Hematopoietic multipotent progenitor cell treated with erythropoietin and hydrocortisone succinate and interleukin-3 and kit ligand, for 6 days (in vitro differentiated cells): ENCODE measurements at places on chromosomes 12 and 14.

- DNase-seq = no peak
These were observed 63.7 kb upstream of the DDX11 start for GRCh38 chr12:31009976-31010375.

GRCh38 chr14:49703965-49704364, 11.0 kb downstream of the KLHDC1 start:
- peak; percentile 93 for DNase-seq

DNA sequence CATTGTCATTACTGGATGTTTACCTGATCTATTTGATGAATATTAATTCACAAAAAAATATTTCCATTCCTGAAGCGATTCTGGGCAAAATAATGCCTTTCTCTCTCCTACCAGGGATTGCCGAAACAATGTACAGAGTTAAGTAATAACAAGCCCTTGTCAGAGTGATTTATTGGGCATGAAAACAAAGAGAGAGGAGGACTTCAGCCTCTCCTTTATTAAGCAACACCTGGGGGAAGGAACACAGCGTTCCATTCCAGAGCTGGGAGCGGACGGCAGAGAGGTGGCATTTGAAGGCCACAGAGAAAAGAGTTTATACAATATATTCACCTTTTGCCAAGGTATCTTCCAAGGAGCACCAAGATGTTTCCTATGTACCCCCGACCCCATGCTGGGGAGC, 165.8 kb downstream of the KSR2 start:
- no peak for DNase-seq

DNA sequence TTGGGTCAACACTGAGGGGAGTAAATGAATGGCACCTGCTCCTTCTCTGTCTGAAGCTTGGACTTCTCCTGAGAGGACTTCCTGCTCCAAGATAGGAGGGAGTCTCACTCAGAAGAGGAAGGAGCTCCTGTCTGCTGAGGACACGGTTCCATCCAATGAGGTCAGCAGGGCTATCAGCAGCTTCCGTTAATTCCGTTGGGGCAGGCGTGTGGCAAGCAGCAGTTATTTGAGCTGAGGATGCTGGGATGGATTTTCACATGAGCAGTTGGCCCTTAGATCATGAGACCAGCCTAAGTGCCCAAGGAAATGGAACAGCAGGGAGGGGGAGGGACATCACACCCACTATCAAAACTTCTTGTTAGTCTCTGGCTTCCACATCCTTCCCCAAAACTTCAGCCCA, 159.0 kb upstream of the PZP start:
- DNase-seq = no peak

GRCh38 chr14:64761441-64762043, 57.3 kb downstream of the PLEKHG3 start:
- DNase-seq = peak; percentile 51

DNA sequence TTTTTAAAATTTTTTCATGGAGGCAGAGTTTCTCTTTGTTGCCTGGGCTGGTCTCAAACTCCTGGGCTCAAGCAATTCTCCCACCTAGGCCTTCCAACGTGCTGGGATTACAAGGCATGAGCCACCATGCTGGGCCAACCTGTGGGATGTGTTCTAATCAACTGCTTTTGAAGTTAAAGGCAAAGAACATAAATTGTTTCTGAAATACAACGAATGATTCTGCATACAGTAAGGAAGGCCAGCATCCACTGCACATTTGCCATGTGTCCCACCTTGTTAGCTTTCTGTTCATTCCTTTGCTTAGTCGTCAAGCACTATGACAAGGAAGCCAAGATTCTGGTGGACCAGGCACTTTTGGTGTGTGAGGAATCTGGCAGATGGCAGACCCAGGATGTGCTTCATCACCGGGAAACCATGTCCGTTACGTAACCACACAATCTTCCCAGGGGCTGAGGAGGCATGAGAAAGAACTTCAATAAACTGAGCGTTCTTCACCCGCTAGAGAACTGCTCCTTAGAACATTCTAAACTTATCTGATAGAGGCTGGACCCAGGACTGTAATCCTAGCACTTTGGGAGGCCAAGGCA, 24.5 kb downstream of the MOK start:
- no peak for DNase-seq

DNA sequence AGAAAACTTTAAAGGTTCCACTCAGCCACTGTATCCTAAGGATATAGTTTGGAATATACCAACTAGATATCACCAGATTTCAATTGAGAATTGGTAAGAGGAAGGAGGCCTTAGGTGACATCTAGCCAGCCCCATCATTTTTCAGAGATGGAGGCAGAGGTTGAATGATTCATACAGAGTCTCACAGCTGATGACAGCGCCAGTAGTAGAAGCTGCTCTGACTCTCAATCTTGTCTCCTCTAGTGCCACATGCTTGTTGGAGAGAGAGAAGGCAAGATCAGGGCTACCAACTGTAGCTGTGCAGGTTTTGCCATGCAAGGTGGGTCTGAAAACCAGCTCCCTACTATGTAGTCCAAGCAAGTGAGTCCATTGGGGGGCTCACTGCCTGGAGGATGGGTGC, 6.1 kb downstream of the FRMD6 start:
- no peak for DNase-seq

GRCh38 chr14:31930493-31931240, 146.4 kb upstream of the ARHGAP5 start:
- DNase-seq = no peak

GRCh38 chr14:33566082-33566481, 384.8 kb downstream of the EGLN3 start:
- peak; percentile 58 for DNase-seq

- DNase-seq = no peak
These were observed 113.3 kb downstream of the PRMT8 start for GRCh38 chr12:3604286-3604685.

- DNase-seq = no peak
These were observed 1937.5 kb upstream of the SEL1L start for GRCh38 chr14:83470959-83471695.

- no peak for DNase-seq
These were observed 15.8 kb downstream of the C12orf43 start for GRCh38 chr12:121000530-121000929.

GRCh38 chr12:6272300-6273204, 37.9 kb upstream of the PLEKHG6 start:
- DNase-seq = no peak

GRCh38 chr14:103657471-103657870, 28.5 kb downstream of the KLC1 start:
- DNase-seq = no peak

- no peak for DNase-seq
These were observed 19.0 kb downstream of the ADAM20 start for GRCh38 chr14:70515811-70516210.

GRCh38 chr12:52942901-52943181, 6.1 kb upstream of the KRT18 start:
- no peak for DNase-seq

DNA sequence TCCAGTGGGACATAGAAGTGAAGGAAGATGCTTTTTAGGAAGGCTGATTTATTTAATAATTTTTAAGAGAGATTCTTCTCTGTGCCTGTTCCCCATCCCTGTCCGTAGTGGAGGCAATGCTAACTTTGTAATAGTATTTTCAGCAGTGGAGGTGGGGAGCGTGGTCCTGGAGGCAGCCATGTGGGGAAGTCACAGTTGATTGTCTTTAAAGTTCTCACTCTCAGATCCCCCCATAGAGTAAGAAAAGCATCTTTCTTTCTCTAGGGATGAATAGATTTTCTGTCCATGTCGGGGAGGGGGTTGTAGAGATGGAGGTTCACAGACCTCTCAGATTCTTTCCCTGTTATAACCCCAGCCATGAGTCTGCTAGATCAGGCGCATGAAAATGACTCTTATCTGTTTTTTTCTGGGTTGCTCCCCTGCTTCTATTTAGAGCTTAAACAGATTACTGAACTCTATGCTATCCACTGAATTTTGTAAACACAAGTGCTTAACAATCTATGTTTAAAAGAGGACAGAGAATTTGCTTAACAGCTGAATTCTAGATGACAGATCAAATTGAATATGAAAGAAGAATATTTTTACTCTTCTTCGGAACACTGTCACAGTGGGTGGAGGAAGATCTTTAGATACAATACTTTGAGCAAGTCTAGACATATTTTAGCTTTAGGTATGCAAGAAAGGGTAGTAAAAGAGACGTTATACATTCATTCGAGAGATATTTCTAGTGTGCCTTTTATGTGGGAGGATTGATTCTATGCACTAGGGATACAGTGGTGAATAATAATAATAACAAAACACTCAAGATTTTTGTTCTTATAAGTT, 25.3 kb downstream of the TMEM117 start:
- DNase-seq = no peak

- DNase-seq = no peak
These were observed 234.4 kb downstream of the TMEM121 start for GRCh38 chr14:105760691-105761344.

DNA sequence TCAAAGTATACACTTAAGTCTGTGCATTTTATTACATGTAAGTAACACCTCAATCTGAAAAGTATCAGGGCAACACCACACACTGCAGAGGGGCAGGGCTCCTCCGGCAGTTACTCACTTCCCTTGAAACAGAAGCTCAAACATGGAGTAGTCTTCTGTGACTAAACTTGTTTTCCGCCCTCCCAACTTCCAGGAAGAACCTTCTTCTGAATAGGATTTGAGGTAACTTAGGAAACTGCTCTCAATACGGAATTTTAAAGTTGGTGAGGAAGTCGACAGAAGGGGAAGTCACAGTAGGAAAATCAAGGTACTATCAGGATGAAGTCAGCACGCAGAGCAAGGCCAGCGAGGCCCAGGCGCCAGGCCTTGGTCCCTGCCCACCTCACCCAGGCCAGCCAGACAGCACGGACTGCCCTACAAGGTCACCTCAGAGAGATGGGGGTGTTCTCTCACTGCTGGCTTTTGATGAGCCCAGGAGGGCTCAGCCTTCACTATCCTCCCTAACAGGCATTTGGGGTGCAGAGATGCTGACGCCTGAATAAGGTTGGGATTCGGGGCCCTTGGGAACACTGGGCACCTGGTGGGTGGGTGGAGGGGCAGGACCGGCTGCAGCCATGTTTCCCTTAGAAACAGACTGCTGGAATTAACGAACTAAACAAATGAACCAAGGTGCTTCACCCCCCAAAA, 5.8 kb downstream of the ANKRD9 start:
- no peak for DNase-seq

DNA sequence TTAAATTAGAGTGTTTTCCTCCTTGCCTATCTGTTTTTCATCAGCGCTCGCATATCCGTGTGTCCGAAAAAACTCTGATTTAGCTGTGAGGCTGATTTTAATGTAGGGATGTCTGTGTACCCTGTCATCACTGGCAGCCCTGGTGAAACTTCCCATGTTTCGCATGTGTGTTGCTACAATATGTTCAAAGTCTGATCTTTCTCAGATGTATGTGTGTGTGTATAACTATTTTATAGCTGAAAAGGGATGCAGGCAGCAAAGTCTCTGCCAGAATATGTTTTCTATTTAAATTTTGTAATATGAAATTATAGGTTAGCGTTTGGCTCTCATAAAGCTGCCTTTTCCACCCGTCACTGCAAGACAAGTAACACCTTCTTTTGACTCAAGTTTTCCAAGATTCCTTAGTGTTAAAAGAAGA, 154.8 kb downstream of the TMTC2 start:
- DNase-seq = no peak

DNA sequence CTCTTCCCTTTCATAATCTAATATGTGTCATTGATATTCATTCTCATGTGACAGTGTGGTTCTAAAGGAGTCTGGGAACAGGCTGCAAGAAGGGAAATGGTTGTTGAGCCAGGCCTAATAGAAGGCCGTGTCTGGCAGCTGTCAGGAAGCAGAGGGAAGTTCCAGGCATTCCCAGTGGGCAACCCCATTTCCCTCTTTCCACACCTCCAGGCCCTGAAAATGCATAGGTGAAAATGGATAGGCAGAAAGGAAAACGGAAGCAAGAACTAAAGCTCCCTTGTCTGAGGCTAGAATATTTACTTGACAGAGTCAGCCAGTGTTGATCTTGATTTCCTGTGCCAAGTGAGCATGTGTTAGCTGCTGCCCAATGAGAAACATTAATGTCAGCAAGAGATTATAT, 97.7 kb downstream of the PPM1A start:
- DNase-seq = no peak

GRCh38 chr14:63854330-63854729, 1.5 kb downstream of the SYNE2 start:
- no peak for DNase-seq

DNA sequence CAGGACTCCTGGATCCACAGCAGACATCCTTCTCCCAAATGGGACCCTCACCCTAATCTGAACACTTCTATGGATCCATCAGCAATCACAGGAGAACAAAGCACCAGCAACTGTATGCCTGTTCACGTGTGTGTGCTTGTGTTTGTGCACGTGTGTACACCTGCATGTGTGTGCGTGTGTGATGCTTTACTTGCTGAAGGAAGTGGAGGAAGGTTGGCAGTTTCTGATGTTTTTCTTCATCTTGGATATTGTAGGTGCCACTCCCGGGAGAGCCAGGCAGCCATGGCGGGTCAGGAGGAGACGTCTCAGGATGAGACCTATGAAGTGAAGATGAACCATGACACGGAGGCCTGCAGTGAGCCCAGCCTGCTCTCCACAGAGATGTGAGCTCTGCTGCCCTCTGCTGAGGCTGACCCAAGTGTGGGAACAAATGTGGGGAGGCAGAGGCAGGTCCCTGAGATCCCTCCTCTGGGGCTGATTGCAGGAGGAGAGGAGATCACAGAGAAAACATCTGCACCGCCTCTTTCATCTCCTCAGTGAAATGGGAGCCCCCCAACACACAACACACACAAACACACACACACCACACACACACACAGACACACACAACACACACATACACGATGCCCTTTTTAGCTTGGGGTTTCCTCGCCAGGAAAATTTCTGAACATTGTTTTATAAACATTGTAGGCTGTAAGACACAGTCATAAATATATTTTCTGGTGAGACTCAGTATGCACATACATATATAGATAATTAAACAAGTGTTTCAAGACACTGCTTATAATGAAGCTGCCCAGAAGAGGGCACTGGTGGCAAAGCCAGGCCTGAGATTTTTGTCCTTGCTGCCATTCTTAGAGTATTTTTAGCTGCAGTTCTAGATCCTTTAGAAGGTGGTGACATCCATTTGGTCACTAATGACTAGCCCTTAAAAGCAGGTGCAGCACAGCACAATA, 112.2 kb upstream of the FKBP4 start:
- DNase-seq = peak; percentile 90

GRCh38 chr12:126908765-126909142, 1358.2 kb upstream of the TMEM132C start:
- DNase-seq = no peak

DNA sequence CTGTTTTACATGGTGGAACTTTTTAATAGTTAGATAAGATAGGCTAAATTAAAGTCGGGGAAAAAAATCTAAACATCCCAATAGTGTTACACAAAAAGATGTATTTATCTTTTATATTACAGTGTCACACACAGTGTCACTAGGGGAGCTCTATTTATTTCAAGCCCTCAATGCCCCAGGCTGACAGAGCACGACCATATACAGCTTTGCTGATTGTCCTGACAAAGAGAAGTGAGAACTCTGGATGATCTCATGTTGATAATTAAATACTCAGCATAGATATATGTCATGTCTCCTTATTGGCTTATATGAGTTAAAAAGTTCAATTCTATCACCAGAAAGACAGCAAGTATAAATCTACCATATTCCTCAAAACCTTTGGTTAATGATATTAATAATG, 594.3 kb downstream of the LRFN5 start:
- no peak for DNase-seq
